Stimulated activated CD8-positive, alpha-beta memory T cell treated with anti-CD3 and anti-CD28 coated beads, Interleukin-2, amount 100 ng/mL, for 1 hour (primary cell): ENCODE measurements at places on chromosomes 5 and 9.

DNA sequence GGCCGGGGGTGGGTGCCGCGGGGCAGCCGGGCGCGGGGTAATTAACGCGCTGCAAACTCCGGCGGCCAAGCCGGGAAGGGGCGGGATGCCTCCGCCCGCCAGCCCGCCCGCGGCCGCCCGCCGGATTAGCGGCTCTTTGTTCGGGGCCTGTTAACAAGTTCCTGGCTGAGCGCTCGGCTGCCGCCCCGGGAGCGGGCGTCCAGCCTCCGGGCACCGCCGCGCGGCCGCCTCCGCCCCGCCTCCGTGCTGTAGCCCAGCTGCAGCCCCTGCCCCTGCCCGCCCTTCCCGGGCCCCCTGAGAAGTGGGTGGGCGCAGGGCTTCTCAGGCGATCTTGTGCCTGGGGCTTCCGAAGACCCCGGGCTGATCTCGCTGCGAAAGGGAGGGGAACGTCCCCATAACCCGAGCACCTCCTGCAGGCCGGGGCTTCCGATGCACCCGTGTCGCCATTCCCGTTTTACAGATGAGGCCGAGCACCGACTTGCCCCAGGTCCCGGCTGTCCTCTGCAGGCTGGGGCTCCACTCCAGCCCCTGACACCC, 7.5 kb downstream of the UNC5A start:
- no peak for DNase-seq

GRCh38 chr9:115004545-115004944, 74.2 kb upstream of the TNFSF8 start:
- no peak for DNase-seq

DNA sequence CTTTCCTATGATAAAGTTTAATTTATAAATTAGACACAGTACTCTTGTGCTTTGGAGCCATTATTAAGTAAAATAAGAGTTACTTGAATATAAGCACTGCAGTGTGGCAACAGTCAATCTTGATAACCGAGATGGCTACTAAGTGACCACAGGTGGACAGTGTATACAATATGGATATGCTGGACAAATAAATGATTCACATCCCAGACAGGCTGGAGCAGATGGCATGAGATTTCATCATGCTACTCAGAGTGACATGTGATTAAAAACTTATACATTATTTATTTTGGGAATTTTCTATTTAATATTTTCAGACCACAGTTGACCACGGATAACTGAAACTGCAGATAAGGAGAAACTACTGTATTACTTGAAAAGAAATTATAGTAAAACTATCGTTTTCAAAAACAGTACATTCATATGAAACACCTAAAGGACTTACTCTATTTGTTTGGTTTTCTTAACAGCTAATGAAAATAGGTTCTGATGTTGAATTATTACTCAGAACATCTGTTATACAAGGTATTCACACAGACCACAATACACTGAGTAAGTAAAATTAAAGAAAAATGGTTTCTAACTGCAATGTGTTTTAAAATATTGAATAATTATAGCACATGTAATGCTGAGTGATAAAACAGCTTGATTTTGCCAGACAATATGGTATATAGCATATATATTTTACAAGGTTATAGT, 16.0 kb downstream of the LYRM7 start:
- DNase-seq: no peak

DNA sequence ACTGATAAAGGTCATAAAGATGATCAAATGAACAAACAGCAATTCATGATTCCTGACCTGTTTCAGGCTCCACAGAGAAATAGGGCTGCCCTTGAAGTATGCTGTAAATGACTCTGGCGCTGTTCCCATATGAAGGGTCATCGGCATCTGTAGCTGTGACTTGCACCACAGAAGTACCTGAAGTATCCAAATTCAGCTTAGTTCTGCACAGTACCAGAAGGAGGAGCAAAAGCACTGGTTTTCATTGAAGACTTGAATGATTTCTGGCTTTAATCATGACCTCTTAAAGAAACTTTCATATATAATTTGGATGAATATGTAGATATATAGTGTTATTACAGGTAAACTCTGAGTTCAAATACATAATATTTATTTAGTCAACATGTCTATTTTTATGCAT, 109.1 kb downstream of the CDH10 start:
- DNase-seq: no peak

GRCh38 chr9:99027443-99027842, 77.5 kb upstream of the TGFBR1 start:
- DNase-seq: no peak

DNA sequence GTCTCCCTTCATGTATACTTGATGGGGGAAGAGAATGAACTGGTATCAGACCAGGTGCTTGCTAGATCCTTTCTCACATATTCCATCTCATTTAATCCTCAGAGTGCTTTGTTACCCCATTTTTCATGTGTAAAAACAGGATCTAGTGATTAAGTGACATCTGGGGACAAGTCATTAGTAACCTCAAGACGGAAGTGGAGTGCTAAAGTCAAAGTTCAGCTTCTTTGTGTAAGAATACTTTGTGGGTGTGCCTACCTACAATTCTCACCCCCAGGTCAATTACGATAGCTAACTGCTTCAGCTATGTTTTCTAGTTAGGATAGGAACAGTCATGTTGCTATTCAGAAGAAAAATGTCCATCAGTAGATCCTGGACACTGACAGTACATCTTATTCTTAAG, 3.1 kb upstream of the FAM120AOS start:
- no peak for DNase-seq

DNA sequence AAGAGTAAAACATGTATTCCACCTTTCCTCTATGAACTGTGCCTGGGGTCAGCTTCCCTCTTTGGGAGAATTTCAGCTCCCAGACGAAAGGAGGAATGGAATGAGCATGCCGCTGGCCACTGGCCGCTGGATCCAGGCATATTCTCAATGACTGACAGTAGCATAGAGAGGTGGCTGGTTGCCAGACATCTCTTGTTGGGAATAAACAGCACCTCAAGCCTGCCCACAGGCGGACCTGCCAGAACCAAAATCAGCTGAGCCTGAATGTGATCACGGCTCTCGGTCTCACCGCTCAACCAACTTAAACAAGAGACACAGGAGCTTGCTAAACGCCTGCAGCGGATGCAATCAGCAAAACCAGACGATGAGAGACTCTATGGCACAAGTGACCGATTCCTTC, 20.6 kb downstream of the TBC1D9B start:
- no peak for DNase-seq

DNA sequence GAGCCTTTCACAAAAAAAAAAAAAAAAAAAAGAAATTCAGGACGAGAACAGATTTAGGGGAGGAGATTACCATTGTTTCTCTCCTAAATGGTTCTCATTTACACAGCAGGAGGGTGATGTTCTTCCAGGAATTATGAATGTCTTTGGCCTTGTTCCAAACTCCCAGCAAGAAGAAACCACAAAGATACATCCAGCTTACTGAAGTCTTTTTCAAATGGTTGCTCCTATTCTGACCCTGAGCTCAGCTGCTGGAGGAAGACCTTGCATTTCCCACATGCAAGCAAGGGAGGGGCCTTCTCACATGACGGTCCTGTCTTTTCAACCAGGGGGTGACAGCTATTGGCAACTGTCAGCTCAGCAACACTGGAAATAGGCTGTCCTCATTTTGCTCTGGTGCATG, 203.0 kb upstream of the VLDLR start:
- no peak for DNase-seq

DNA sequence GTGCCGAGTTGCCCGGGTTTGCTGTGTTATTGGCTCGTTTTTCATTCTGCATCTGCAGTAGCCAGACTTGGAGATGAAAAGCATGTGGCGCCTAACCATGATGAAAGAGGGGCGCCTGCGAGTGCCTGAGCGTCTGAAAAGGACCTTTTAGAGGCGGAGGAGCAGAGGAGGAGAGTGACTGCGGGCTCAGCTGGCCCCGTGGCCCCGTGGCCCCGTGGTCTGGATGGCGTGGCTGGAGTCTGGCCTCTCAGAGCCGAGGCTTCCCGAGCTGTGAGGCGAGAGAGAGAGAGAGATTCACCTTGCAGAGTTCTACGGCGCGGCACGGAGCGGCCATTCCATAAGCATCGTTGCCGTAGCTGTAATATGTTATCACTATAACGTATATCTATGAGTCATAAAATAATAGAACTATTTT, 55.3 kb upstream of the RNU6ATAC start:
- no peak for DNase-seq

GRCh38 chr5:177222269-177222668, 81.2 kb downstream of the RAB24 start:
- no peak for DNase-seq

- no peak for DNase-seq
Observed at GRCh38 chr5:158351485-158352125, 492.7 kb upstream of the CLINT1 start.

DNA sequence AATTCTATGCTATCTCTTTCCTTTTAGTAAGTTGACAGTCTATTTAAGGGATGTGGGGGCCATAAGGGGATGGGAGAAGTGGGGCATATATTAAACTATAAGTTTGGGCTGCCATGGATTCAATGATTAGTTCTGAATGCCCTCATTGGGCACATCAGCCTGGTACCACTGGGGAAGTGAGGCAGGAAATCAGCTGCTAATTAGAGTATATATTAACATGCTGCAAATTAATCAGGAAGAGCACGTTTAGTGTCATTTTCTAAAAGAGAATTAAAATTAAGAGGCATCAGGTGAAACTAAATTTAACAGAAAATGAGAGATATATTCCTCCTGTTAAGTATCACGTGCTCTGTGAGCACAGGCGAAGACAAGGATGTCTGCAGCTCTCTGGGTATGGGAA, 123.0 kb upstream of the GNA14 start:
- no peak for DNase-seq

DNA sequence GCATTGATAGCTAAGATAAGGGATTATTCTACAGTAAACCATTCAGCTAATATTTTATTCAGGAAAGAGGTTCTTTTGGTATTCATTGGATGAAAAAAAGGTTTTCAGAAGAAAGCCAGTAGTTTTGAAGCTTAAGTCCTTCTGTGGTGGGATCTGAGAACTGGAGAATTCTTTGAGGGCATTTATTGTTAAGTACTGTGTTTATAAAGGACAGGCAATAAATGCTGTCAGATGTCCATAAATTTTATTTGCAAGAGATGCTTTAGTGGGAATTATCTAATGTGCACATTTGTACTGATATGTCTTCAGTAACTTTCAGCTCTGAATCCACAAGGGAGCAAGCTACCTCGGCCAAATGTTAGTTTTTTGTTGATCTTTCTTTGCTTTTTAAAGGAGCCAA, 321.3 kb downstream of the MARCHF11 start:
- DNase-seq: no peak

- no peak for DNase-seq
Observed at GRCh38 chr5:66436721-66437120, 159.5 kb upstream of the MAST4 start.

DNA sequence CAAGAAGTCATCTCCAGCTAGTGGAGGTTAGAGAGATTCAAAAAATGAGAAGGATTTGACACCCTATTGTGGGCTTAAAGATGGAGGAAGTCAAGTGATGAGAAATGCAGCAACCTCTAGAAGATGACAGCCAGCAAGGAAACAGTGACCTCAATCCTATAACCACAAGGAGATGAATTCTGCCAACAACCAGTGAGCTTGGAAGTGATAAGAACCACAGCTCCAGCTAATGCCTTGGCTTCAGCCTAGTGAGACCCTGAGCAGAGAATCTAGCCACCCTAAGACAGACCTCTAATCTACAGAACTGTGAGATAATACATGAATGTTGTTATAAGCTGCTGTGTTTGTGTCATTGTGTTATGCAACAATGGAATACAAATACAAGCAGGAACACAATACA, 262.4 kb downstream of the GRIA1 start:
- DNase-seq: no peak

DNA sequence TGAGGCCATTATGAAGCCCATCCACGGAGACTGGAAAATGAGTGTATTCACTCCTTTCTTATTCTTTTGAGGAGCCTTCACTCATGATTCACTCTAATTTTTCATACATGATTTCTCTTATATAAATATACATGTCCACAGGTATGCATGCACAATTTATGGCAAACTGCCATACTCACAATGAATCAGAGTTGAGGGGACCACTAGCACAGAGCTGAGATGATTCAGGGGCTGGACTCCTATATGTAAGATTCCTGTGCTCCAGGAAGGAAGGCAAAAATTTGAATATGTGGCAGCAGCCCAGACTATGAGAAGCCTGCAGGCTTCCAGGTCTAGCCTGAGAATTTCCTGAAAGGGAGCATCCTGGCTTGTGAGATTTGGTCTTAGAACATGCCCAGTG, 484.6 kb downstream of the PRELID2 start:
- DNase-seq: no peak

DNA sequence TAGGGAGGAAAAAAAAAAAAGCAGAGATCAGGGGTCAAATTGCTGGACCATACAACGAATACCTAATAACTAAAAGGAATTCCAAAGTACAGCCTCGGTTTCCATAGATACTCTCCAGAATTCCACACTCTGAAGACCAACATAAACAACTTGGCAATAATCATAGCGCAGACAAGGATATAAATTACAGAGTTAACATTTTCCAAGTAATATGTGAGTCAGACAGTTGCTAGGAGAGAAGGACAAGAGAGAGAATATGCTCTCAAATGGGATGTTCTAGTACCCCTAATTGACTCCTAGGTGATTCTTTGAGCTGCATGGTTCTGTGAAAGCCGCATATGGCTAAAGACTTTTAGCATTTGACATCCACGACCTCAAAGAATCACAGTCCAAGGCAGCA, 165.2 kb downstream of the FRMD3 start:
- DNase-seq: no peak

DNA sequence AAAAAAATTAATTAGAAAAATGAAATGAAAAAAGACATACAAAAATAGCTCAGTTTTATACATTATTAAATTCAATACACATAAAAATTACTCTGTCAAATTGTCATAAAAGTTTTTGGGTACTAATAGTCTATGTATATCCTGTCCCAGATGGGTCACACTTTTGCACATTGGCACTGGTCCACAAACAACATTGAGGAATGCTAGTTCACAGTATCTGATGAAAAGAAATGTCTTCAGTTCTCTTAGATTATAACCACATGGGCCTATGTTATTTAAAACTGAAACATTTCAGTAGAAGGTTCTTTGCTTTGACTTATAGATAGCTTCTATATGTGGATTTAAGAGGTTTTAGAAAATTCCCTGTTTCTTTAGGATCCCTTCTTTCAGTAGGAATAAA, 39.8 kb downstream of the LNPEP start:
- no peak for DNase-seq
